ENCODE measurements at places on chromosomes 7 and 10.

DNA sequence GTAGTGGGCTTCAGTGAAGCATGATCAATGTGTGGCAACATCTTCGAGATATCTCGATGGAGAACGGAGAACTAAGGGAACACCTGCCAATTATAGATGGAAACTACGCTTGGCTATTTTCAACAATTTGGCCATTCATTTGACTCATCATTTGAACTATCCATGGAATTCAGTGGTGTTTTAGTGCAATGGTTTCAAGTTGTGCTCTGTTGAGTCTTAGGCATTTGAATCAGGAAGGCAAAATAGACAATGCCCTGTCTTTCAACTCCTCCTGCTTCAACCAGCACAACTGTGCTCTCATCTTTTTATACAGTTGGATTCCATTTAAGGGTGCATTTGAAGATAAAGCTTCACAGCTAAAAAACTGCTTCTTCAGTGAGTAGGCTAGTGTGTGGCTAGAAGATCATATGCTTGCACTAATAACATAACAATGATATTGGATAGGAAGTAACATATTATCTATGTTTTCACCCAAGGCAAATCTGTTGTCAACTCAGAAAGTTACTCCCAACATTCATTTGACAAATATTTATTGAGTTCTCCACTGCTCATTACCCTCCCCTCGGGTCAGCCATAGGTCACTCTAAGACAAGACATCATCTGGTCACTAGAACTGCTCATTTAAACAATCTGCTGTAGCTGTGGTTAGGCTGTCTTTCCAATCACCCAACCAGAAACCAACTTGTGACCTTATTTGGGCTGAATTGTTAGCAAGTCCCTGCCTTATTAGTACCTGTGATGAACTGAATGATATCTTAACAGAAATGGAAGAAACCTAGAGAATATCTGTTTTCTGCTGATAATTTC lies 314.1 kb upstream of the SP4 start:
- DNase-seq, result no peak

DNA sequence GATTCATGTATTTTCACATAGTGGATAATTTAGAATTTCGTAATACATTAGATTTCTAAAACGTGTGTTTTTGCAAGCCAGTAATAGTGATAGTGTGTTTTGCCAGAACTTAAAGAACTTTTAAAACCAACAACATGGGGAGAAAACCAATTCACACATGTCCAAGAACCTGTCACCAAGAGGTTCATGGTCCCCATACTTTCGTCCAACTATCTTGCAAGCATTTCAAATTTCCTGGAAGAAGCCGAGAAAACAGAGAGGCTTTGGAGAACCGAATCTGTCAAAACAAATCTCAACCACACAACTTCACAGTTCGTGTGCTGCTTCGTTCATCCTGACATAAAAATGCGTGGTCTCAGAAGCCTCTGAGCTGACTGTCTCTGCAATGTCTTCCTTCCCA lies 31.9 kb downstream of the GFRA1 start:
- no peak for DNase-seq

DNA sequence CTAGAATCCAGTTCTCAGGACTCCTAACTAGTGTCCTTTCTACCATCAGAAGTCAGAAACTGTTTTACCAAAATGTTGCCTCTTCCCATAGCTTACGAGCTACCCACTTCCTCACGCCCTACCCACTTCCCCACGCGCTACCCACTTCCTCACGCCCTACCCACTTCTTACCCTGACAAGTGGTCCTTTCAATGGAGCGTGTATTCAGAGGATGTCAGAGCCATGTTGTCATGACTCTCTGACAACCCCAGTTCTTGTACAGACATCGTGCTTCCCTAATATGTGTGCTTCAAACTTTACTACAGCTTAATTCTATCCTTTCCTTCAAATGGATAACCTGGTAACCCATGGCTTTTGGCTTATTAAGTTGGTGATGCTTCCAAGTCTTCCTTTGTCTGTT lies 84.8 kb upstream of the PHF14 start:
- DNase-seq, result no peak

DNA sequence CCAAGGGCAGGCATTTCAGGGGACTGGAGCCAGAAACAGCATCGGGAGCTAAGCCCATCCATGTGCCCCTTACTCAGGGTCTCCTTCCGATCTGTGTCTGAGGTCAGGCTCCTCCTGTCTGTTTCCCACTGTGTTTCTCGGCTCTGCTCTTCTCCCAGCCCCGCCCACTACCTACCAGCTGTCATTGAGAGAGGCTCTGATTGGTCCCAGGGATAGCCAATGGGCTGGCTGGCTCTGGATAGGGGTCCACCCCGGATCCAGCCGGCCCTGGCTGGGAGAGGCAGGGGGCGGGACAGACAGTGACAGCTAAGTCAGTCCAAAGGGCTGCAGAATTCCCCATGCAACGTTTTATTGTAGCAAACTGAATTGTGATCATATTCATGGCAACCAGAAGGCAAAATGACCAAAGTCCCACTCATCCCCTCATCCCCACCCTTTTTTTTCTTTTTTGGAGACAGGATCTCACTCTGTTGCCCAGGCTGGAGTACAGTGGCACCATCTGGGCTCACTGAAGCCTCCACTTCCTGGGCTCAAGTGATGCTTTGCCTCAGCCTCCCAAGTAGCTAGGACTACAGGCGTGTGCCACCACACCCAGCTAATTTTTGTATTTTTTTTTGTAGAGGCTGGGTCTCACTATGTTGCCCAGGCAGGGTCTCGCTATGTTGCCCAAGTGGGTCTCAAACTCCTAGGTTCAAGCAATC lies 76.3 kb downstream of the CLIP2 start:
- no peak for DNase-seq

GRCh38 chr10:70607936-70608335 lies 5.4 kb upstream of the PRF1 start:
- DNase-seq, result no peak

- no peak for DNase-seq
These were observed 19.2 kb downstream of the ADAP1 start for GRCh38 chr7:935164-935873.

- peak; percentile 51 for DNase-seq
These were observed 89.1 kb upstream of the SP4 start for GRCh38 chr7:21338728-21339164.

- DNase-seq, result no peak
These were observed 303.5 kb downstream of the BBS9 start for GRCh38 chr7:33432821-33433220.

GRCh38 chr7:155237297-155237696 lies 60.4 kb upstream of the INSIG1 start:
- no peak for DNase-seq

GRCh38 chr7:22855049-22855392 lies 32.4 kb upstream of the TOMM7 start:
- no peak for DNase-seq

DNA sequence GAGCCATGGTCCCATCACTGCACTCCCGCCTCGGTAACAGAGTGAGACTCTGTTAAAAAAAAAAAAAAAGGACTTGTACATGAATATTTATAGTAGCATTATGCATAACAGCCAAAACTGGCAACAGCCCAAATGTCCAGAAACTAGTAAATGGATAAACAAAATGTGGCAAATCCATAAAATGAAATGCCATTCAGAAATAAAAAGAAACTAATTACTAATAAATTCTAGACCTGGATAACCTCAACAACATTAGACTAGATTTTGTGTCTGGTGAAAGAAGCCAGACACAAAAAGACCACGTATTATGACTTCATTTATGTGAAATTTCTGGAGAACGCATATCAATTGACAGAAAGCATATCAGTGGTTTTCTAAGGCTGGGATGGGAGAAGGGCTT lies 74.5 kb downstream of the HPSE2 start:
- DNase-seq, result no peak

DNA sequence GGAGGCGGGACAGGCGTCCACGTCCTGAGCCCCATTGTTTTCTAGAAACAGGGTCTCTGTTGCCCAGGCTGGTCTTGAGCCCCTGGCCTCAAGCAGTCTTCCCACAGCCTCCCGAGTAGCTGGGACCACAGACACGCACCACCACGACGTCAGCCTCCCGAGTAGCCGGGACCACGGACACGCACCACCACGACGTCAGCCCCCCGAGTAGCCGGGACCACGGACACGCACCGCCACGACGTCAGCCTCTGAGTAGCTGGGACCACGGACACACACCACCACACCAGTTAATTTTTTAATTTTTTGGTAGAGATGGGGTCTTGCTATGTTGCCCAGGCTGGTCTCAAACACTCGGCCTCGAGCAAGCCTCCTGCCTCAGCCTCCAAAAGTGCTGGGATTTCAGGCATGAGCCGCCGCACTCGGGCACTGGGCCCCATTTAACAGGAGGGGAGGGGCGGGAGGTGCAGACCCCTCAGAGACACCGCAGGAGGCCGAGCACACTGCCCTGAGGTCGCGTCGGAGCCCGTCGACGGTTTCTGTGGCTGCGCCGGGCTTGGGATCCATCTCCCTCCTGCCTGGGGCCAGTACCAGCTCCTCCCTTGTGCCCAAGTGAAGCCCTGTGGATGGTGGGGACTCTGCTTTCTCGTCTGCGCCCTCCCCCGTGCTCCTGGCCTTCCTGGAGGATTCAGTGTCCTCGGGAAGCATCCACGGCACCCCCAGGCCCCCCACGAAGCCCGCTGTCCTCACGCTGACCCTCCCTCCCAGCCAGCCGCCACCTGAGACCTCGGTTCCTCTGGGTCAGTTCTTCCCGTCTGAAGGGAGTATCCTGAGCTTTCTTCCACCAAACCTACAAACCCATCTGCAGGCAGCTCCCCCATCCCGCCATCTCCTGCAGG lies 13.0 kb downstream of the FAM20C start:
- DNase-seq, result no peak

- DNase-seq, result no peak
These were observed 86.8 kb downstream of the CD36 start for GRCh38 chr7:80725181-80725611.

- no peak for DNase-seq
These were observed 879.0 kb upstream of the CELF2 start for GRCh38 chr10:10138685-10139084.

- no peak for DNase-seq
These were observed 25.8 kb downstream of the FBXW4 start for GRCh38 chr10:101669181-101669580.

DNA sequence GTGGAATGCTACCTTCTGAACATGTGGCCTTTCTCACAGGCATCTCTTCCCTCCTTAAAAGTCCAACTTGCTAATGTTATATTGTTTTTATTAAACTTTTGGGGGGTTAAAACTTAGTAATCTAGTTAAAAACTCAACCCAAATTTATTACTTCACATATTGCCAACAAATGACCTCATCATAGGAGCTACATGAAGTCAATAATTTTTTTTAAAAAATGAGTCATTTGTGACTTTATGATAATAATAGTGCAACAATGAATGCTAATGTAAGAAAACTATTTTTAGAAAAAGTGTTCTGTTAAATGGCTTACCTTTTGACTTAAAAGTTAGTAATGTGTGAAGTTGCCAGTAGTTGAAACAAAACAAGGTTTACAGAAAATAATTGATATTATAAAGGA lies 325.9 kb upstream of the FZD1 start:
- no peak for DNase-seq

- no peak for DNase-seq
These were observed 96.6 kb downstream of the AVL9 start for GRCh38 chr7:32591938-32592337.

GRCh38 chr10:112361951-112362751 lies 11.8 kb upstream of the ACSL5 start:
- no peak for DNase-seq

GRCh38 chr10:86283466-86284287 lies 82.9 kb downstream of the GRID1 start:
- no peak for DNase-seq

DNA sequence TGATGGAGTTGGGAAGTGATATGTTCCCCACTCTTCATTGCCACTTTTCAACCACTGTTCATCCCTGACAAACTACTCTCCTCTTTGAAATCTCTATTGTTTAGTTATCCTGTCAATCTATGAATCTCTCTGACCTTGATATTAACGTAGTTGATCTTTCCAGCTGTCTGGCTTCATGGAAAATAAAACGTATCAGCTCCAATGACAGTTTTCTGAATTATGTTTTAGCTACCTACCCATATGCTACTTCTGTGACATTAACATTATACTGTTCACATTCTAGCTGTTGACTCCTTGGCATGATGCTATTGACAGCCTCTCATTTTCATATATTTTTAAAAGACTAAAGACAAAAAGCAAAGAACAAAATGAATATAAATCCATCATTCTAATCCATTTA lies 53.3 kb downstream of the PCLO start:
- DNase-seq, result no peak

GRCh38 chr7:129494041-129494440 lies 8.3 kb upstream of the SMKR1 start:
- no peak for DNase-seq

DNA sequence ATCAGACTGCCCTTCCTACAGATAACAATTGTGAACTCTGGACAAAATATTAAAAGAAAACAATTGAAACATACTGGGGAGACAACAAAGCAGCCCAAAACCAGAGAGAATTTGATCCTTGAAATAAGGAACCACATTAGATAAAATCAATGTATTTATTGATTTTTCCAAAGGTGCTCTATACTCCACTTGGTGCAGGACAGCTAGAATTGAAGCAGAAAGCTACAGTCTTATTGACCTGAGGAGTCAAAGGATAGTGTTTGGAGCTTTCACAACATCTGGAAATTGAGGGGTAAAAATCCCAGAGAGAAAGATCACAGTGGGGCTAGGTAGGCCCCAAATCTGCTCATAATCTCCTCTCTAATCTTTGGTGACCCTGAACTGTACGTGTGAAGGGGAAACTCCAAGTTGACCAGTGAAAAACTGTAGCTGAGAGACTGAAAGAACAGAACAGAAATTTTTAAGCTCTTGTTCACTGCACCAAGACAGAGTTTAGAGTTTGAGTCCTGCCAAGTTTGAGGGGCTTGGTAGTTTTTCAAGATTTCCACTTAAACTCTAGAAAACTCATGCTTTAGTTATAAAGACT lies 70.2 kb downstream of the SAMD9 start:
- no peak for DNase-seq

GRCh38 chr7:51732951-51733350 lies 416.3 kb upstream of the COBL start:
- no peak for DNase-seq

DNA sequence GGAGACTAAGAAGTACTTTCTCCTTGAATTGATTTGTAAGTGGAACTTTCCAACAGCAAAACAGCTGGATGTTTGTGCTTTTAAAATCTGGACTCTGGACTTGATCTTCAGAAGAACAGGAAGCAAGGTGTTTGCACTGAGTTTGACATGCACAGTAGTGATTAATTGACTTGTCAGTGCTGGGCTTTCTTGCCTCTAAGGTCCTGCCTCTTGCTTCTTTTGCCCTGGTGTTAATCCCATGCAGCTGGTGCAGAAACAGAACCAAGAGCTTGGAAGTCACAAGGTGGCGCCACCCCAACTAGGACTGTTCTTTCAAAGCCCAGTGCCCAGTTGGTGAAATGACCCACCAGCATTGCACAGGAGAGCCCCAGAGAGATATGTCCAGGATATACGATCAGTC lies 66.8 kb upstream of the SEPHS1 start:
- DNase-seq, result no peak

- no peak for DNase-seq
These were observed 40.5 kb downstream of the ENTPD1 start for GRCh38 chr10:95796504-95796903.
